ENCODE measurements at places on chromosomes 5 and 9.

- DNase-seq: no peak
Observed at GRCh38 chr5:108557686-108558085, 175.8 kb upstream of the FBXL17 start.

GRCh38 chr9:134707731-134708671 lies 66.4 kb downstream of the COL5A1 start:
- DNase-seq: no peak

GRCh38 chr5:24067208-24067607 lies 559.8 kb downstream of the PRDM9 start:
- DNase-seq: no peak

GRCh38 chr5:67187006-67187715 lies 9.4 kb downstream of the CD180 start:
- no peak for DNase-seq

DNA sequence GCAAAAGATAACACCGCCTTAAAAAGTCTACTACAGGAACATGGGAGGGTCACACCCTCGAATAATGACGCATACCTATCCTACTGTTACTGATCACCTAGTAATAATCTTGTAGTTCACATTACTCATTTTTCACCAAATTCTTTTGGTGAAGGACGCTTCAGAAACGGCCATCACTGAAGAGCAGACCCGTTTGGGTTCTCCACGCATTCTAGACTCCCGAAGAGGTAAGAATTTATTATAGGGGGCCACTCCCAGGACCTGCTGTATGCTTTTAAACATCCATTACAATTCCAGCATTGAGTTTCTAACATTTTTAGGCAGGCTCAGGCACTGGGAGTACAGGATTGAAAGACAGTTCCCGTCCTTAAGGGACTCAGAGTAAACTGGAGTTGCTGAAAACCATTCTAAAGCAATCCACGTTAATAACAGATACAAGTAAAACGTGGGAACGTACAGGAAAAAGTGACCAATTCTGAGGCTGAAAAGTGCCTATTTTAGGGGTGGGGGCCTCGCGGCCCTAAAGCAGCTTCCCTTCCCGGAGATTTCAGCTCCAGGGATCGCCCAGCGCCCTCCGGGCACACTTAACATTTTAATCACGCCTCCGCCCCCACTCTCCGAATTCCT lies at the start of gene FER:
Gene FER (plus strand): TSS at position 124 of the 627 bp plus-strand sequence. CDS start 50,286 bp downstream, outside the sequence.
- no peak for DNase-seq

- DNase-seq: no peak
Observed at GRCh38 chr5:135206862-135207261, 172.8 kb upstream of the PITX1 start.

- DNase-seq: no peak
Observed at GRCh38 chr5:180101451-180102105, 30.0 kb upstream of the RNF130 start.

DNA sequence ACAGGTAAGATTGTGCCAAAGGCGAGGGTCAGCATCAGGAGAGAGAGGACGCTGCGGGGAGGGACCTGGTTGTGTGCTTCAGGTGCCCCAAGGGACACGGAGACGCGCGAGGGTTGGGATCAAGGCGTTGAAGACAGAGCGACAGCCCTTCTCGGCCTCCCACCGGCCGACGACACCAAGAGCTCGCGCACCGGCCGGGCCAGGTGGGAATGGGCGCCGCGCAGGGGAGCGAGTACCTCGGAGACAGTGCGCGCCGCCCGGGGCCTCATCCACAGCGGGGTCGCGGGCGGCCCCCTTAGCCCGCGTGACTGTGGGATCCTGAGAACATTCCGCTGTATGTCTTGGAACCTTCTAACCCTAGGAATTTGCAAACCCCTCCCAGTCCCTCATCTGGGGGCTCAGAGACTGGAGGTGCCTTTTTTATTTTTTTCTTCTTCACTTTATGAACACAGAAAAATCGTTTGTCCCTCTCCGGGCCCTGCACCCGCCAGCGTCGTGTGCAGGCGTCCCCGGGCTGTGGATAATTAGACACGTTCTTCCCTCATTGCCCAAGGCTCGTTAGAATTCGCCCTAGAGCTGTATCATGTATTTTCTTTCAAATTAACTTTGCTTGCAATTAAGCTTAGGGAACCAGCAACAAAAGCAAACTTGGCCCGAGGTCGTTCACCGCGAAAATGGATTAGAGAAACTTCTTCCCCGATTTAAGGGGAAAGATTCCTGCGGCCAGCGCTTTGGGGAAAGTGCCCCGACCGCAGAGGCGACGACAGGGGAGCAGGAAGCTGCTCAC lies 4.8 kb downstream of the FOXE1 start:
- no peak for DNase-seq

- no peak for DNase-seq
Observed at GRCh38 chr5:134127376-134127861, 12.9 kb downstream of the TCF7 start.

GRCh38 chr5:150394131-150394530 lies 18.6 kb downstream of the CD74 start:
- no peak for DNase-seq

DNA sequence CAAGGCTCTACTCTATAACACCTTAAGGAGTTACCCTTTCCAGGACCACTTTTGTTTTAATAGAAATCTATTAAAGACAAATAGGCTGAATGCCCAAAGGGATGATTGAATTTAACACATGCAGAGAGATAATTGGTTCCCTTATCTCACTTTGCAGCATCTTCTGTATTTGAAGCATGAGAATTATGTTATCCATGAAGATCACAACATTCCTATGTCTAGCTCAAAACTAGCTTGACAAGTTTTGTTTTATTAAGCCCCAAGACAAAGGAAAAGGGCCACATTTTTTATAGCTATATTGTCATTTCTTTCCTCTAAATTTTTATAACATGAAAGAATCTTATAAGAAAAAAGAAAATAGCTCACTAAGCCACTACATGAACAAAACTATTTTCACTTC lies 57.9 kb upstream of the FTMT start:
- DNase-seq: no peak

- no peak for DNase-seq
Observed at GRCh38 chr5:2166306-2166978, 283.7 kb upstream of the IRX4 start.

DNA sequence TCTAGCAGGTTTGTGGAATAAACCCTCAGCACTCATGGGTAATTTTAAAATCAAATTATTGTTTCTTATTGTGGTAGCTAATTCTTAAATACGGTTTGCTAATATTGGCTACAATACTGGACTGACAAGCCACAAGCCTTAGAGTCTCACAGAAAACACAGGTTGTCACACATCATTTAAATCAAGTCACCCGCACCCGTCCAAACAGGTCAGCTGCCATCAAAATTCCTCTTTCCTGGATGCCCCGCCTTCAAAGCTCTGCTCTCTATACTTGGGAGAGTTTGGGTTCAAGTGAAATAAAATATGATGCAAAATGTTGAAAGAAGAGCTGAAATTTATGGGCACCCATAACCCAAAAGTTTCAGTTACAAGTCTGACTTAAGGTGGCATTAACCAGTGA lies 12.3 kb upstream of the SUSD1 start:
- no peak for DNase-seq

DNA sequence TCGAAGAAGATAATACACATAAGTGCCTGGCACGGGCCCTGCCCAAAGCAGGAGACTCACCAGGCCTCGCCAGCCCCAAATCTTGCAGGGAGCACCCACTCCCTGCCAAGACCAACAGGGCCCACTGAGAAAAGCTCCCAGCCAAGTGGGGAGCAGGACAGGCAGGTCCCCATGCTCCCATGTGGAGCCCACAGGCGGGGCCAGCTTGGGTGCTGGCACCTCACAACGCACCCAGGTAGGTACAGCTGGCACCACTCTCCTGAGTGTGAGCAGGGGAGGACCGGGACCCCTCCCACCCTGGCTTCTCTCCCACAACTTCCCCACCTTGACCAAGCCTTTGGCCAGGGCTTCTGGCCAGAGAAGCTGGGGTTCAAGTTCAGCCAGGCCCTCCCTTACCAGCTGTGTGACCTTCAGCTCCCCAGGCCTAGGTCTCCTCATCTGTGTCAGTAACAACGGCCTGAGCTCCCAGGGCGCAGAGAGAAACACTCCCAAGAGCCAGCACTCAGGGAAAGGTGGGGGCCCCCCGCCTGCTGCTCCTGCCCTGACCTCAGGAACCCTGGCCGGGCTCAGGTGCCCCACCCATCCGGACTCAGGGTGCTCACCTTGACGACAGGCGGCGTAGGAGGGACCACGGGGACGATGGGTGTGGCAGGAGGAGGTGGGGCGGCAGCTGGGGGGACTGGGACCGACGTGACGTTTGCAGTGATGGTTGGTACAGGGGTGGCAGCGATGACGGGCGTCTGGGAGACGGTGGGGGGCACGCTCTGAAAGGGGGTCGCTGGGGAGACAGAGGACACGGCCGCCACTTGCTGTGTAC lies 17.8 kb downstream of the BRD3 start:
- DNase-seq: no peak

GRCh38 chr5:139486201-139486600 lies 3.6 kb upstream of the STING1 start:
- DNase-seq: no peak

- no peak for DNase-seq
Observed at GRCh38 chr9:8705861-8706260, 906.3 kb upstream of the DMAC1 start.

- DNase-seq: no peak
Observed at GRCh38 chr5:35608881-35609779, 8.5 kb upstream of the SPEF2 start.

DNA sequence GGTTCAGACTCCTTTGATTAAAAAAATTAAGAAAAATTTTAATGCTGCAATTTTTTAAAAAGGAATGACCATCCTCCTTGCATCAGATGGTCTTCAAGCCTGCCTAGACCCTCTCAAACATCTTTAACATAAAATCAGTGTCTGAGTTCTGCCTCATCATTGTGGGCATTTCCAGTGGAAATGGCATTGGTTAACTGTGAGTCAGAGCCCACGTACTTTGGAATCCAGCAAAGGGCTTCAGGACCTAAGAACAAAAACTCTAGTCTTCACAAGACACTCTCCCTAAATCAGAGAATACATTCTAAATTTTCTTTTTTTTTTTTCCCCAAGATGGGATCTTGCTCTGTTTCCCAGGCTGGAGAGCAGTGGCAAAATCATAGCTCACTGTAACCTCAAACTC lies 9.4 kb upstream of the C5orf15 start:
- no peak for DNase-seq

DNA sequence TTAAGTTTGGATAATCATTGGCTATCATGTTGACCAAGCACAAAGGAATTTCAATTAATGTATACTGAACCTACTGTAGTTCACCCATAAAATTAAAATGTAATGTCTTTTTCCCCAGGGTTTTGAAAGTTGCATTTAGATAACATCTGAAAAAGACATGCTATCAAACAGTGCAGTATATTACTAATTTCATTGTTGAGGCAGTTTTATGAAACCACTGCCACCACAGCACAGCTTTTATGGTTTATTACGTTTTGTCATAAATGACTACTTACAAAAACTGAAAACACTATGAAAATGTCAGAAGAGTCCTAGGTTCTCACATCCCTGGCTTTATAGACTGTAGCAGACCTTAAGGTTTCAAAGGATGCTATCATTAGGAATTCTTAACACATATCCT lies 32.0 kb upstream of the HAPLN1 start:
- DNase-seq: no peak

- DNase-seq: no peak
Observed at GRCh38 chr9:27150746-27151406, 41.9 kb downstream of the TEK start.

DNA sequence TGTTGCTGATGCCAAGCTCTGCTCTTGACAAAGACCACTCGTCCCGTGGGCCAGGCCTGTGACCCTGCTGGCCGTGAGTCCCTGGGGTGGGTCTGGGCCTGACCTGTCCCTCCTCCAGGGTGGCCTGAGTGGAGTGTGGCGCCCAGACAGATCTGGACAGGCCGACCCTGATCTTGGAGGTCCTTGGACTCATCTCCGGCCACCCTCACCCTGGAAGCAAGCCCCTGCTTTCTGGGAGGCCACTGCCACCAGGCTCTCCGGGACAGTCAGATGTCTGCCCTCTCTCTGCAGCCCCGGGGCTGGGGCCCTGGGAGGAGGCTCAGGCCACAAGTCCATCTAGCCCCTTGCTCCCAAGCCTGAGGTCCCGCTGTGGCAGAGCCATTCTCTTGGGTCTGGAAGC lies 31.2 kb upstream of the TMEM250 start:
- no peak for DNase-seq

DNA sequence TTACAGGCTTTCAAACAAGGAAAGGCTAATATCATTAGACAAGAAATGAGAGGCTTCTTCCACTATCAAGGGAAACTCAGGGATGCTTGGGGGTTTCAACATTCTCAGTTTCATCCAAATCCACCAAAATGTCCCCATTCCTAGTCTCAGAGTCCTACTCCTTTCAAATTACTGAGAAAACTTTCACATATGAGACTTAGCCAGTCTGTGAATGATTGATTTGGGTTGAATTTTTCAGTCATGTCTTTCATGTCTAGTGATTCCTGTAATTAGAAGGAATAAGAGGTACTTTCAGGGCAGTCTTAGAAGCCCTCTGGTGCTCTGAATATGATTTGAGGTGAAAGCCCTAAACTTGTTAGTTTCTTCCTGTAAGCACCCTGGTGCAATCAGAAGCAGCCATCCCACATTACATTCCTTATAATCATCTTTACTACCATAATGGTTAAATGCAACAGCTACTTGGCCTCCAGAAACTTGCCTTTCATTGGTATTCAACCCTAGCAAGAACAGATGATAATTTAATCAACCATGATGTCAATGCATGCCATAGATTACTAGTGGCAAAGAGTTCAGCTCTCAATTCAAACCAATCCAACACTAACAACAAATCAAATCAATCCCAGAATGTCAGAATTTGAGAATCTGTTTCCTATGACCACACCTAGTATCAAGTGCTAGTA lies 50.7 kb upstream of the RIC1 start:
- DNase-seq: no peak

DNA sequence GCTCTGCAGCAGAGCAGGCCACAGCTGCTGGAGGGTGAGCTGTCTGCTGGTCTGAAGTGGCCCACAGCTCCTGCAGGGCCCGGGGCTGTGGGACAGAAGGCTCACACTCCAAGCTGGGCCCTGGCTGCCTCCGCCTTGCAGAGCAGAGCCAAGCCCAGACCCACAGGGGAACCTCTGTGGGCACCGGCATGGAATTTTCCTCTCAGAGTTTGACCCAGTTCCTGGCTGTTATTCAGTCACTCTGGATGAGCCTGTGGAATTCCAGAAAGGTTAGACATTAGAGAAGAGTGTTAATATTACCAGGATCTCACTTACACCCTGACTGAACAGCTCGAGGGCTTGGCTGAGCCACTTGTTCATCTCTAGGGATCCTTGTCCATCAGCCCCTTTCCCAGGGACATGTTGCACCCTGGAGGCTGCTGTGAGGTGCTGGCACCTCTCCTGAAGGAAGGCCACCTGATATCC lies 17.5 kb downstream of the IL9 start:
- no peak for DNase-seq

DNA sequence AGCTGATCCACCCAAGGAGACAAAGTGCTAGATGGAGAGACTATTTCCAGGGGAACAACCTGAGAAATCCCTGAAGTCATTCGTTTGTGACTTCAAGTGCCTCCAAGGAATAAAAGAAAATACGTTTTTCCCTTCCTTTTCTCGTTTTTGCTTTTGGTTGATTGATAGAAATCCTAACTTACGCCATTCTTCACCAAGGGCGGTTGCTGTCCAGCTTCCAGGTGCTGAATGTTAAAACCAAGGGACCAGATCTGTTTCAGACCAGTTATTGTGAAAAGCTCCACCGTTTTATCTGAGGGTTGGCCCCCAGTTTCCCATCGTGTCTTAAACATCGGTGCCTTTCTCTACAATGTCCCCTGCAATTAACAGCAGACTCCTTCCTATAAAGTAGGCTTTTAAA lies 600.7 kb upstream of the SGCD start:
- DNase-seq: no peak
